ENCODE measurements at places on chromosomes 1 and 21.

GRCh38 chr1:31781138-31781755 is 17.1 kb upstream of the ADGRB2 start:
- DNase-seq, result no peak

DNA sequence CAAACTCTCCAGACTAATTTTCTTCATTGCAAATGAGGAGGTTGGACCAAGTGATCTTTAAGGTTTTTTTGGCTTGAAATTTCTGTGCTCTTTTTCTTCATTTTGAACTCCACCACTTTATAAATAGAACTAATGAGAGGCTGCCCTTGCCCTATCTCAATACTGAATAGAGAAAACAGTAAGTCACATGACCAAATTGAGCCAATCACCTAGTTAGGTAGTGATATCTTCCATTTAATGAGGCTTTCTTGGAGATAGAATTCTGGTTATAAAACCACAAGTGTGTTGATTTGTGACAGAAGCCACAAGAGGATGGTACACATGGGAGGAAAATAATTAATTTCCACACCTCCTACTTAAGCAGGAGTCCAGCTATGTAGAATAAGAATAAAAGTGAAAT is 263.4 kb upstream of the SNX7 start:
- DNase-seq, result no peak

DNA sequence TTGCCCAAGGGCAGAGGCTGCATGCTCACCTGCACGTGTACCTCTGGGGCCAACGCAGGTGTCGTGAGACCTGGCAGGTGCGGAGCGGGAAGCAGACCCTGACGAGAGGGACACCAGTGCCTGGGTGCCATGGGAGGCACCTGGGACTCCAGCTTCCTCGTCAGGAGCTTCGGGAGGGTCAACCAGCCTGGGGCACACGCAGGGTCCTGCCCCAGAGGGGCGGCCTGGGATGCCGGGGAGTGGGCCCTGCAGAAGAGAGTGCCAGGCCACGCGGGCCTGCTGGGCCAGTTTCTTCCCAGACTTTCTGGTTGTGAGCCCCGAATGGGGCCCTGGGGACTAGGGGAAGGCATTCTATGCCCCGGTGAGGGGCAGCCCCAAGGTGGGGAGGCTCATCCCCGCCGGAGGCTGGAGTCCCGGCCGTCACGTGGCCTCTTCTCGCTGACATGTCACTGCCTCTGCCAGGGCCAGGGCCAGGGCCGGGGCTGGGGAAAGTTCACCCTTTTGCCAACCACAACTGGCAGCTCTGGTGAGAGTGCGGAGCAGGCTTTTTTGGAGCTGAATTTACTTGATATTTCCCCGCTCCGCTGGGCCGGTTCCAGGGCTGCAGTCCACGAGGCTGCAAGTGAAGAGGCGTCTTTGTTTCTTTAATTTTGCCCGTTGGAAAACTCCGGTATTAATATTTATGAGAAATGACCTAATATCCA is 38.5 kb upstream of the ACTRT2 start:
- peak; percentile 85 for DNase-seq

DNA sequence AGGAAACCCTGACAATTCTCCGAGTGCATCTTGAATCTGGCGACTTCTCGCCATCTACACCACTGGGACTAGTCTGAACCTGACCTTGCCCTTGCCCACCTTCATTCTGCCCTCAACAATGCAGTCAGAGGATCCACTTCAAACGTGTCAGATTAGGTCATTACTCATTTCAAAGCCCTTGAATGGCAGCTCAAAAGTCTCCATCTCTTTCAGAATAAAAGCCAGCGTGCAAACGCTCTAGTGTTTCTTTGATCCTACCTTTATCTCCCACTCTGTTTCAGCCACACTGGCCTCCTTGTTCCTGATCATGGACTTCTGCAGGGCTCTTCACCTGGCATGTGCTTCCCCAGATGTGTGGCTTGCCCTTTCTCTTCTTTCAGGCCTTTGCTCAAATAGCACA is 31.3 kb downstream of the SLC30A1 start:
- DNase-seq, result no peak

DNA sequence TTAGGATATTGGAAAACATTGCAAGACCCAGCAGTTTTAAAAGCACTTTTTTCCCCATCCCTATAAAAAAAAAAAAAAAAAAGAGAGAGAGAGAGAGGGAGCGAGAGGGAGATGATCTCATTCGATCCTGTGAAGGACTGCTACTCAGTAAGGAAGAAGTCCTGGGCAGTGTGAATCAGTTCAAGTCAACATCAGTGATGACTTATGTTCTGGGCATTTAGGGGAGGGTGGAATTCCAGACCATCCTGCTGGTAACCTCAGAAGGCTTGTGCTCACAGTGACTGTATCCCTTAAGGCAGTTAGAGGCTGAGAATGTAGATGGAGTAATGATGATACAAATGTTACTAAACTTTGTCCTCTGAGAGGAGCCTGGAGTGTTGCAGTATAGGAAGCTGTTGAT is 151.4 kb downstream of the TGFB2 start:
- DNase-seq, result no peak

Measured in globus pallidus (tissue), 1 donor.